Left renal pelvis (tissue), 4 donors: ENCODE measurements at places on chromosomes 16 and 17. TPM values are rescaled to one million over a fixed set of nuclear protein-coding genes. Genes with fewer than 3 reads are reported as not detected.

The PPP1R27 gene
- polyA plus RNA-seq = 0.26 TPM

DNA sequence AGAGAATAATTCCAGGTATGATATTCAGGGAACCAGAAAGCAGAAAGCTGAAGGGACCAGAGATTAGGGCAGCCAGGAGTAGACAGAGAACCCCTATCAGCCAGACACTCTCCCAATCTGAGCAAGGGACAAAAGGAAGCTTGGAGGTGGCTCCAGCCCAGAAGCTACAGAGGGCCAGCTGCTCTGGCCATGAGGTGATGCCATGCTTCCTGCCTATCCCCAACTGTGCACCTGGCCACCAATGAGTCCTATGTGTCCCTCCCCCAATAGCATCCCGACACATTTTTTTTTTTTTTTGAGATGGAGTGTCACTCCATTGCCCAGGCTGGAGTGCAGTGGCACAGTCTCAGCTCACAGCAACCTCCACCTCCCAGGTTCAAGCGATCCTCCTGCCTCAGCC, 30.0 kb downstream of the NSMCE1 start:
- DNase-seq = no peak

The SALL1 gene
- polyA plus RNA-seq = 122 TPM

- no peak for DNase-seq
Observed at GRCh38 chr16:23745263-23745662, 9.6 kb upstream of the CHP2 start.

DNA sequence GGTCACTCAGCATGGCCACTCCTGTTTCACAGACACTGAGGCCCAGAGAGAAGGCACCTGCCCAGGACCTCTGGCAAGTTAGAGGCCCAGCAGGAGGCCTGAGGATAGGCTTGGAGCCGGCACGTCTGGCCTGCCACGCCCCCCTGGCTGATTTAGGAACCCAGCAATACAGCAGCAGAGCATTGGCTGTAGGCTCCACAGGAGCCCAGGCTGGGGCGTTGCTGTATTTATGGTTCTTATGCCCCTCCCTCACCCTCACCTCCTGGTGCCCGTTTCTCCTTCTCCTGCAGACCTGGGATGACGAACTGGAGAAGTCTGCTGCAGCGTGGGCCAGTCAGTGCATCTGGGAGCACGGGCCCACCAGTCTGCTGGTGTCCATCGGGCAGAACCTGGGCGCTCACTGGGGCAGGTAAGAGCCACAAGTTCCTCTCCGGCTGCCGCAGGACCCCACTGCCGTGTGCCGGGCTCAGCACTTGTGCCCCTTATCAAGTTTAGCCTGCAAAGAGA, 25.8 kb downstream of the CRISPLD2 start:
- no peak for DNase-seq

DNA sequence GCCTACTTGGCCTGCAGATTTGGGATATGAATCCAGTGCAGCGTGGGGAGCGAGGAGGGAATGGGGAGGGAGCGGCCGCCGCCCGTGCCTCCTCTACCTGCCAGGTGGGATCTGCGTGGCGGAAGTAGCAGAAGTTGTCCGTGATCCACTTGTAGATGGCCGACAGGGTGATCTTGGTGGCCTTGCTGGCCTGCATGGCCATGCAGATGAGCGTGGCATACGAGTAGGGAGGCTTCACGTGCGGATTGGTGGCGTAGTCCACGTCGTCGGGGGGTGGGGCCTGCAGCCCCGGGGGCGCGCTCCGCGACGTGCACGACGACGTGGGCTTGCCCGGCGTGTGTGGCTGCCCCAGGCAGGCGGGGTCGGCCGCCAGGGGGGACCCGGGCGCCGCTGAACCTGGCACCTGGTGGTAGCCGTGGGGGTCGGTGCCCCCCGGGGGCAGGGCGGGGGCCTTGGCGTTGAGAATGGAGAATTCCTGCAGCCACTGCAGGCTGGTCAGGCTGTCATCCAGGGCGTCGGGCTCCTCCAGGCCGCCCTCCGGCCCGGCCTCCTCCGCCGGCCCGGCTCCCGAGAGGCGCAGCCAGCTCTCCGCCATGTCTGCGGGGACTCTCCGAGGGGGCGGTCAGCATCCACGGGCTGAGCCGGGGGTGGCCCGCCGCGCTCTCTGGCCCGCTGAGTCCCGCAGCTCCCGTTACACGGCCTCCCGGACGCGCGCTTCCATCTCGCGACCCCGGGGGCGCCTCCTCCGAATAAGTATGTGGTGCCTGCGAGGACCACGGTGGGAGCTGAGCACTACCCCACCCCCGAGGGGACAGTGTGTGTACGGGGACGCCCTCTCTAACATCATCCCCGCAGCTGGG, 1.0 kb downstream of the FOXJ1 start:
- no peak for DNase-seq

DNA sequence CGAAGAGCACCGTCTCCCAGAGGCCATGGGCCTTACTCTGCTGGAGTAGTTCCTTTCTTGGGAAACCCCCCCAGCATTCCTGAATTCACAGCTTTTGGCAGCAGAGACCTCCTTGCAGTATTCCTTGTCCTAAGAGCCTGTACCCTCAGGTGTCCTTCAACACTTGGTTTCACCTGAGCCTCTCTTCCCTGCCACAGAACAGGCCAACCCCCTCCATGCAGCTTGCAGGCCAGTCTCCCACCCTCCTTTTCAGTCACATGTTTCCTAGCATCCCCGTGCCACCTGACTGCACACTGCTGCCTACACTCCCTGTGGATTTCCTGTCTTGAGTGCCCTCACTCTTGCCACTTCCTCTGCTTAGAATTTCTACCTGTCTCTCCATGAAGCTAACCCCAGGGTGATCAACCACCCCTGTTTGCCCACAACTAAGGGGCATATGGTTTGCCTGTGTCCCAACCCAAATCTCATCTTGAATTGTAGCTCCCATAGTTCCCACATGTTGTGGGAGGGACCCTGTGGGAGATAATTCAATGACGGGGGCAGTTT, 65.5 kb downstream of the DYNLRB2 start:
- DNase-seq = no peak

The CDRT4 gene
- 5.3 TPM for polyA plus RNA-seq

DNA sequence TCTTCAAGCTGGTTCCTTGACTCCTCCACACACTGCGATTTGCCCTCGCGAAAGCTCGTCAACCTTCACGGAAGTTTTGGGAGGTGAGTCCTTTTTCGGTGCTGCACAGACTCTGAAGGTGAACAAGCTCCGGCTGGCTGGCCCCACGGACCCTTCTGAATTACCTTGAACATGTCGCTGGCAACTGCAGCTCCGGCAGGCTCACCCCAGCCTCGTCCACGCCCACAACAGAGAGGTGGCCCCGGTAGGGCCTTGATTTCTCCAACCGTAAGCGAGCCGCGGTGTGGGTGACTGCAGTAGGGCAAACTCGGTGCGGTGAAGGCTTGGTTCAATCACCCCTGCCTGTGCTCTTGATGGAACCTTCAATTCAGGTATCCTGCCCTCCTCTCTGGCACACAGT, 1020.7 kb upstream of the GOT2 start:
- no peak for DNase-seq

The CPHXL2 gene
- 0.19 TPM for polyA plus RNA-seq

GRCh38 chr17:75288770-75289114, 491 bp downstream of the SLC25A19 start:
- DNase-seq = no peak

- DNase-seq = no peak
Observed at GRCh38 chr17:43114151-43114552, 11.0 kb downstream of the BRCA1 start.

- no peak for DNase-seq
Observed at GRCh38 chr16:77617553-77617952, 104.8 kb upstream of the NUDT7 start.

GRCh38 chr17:61073131-61073530, 326.5 kb upstream of the TBX2 start:
- DNase-seq = no peak

- no peak for DNase-seq
Observed at GRCh38 chr16:54030451-54030850, 256.1 kb downstream of the IRX3 start.

The SLFN13 gene
- 25.1 TPM for polyA plus RNA-seq

The PLA2G10 gene
- 0.24 TPM for polyA plus RNA-seq

- DNase-seq = no peak
Observed at GRCh38 chr17:21231533-21231932, 17.6 kb upstream of the TMEM11 start.

The PPL gene
- 29.2 TPM for polyA plus RNA-seq

The SLC16A3 gene
- polyA plus RNA-seq = 11.3 TPM

GRCh38 chr17:32161029-32161428, 18.7 kb downstream of the RHOT1 start:
- DNase-seq = no peak

DNA sequence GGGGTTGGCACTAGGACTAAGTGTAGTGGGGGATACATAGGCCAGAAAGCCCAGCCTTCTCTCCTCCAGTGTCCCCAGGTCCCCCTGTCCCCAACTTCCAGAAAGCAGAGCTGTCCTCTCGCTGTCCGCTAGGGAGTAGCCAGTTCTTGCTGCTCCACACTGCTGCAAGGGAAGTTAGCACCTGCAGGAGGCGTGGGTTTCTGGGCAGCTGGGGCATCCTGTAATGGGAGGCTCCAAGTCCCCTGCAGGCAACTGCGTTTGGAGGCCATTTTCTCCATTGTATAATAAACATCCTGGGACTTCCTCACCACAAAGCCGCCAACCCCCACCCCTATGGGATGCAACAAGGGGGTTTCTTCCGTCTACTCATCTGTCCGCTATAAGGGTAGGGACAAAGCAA, 1.7 kb downstream of the RPRML start:
- no peak for DNase-seq

- DNase-seq = no peak
Observed at GRCh38 chr17:65936013-65936412, 255.9 kb downstream of the CEP112 start.

GRCh38 chr16:85614338-85615013, 1.4 kb downstream of the GSE1 start:
- no peak for DNase-seq

The FBXO39 gene
- 0.08 TPM for polyA plus RNA-seq

DNA sequence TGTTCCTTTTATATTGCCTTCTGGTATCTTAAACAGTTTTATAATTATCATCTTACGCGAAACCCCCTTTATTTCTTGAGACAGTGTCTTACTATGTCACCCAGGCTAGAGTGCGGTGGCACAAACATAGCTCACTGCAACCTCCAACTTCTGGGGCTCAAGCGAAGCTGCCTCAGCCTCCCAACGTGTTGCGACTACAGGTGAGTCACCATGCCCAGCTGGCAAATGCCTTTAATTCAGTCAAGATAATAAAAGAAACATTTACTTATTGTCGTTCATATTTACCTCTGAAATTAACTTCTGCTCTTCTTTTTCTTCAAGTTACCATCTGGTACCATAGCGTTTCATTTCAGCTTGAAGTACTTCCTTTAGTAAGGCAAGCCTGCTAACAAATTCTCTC, 43.9 kb downstream of the FBXL20 start:
- DNase-seq = no peak

The PTX4 gene
- not detected for polyA plus RNA-seq

DNA sequence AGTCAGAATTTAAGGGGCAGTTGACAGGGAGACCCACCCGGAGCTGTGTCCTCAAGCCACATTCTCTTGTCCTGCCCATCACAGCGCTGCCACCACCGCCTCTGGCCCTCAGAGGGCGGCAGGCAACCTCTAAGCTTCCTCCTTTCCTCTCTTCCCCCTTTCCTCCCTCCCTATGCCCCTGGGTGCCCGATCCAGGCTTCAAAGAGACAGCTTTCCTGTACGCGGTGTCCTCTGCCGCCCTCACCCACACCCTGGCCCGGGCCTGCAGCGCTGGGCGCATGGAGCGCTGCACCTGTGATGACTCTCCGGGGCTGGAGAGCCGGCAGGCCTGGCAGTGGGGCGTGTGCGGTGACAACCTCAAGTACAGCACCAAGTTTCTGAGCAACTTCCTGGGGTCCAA, 23.5 kb downstream of the WNT9B start:
- DNase-seq = no peak

DNA sequence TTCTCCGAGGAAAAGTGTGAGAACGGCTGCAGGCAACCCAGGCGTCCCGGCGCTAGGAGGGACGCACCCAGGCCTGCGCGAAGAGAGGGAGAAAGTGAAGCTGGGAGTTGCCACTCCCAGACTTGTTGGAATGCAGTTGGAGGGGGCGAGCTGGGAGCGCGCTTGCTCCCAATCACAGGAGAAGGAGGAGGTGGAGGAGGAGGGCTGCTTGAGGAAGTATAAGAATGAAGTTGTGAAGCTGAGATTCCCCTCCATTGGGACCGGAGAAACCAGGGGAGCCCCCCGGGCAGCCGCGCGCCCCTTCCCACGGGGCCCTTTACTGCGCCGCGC, at the start of gene ERBB2:
TSS of gene ERBB2 (plus strand) at position 247 of the 330 bp plus-strand sequence. CDS start 175 bp downstream, outside the sequence.
- DNase-seq = no peak

DNA sequence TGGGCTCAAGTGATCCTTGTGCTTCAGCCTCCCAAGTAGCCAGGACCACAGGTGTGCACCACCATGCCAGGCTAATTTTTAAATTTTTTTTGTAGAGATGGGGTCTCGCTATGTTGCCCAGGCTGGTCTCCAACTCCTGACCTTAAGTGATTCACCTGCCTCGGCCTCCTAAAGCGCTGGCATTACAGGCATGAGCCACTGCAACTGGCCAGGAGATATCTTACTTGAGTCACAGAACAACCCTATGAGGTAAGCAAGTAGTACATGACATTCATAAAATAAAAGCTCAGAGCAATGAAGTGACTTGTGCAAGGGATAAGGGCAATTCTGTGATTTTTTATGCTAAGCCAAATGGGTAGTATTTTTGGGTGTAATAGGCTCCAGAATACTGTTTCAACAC, 57.3 kb downstream of the CDC27 start:
- no peak for DNase-seq

DNA sequence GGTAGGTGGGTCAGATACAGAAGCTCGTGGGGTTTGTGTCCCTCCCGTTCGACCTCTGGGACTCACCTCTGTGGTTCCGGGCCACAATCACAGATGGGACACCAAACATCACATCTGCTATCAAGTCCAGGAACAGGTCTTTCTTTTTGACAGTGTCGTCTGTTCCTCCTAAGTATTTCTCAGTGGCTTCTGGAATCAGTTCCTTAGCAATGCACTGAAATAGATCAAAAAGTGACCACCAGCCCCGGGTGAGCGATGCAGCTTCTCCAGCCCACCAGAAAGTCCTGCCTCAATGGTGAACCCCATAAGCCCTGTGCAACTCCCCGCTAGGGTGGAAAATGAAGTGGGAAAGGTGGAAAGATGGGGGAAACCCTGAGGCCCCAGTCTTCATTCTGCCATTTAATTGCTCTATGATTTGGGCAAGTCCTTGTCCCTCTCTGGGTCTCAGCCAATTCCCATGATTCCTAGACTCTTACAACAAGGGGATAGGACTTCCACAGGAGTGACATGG, 22.4 kb downstream of the CES1 start:
- DNase-seq = no peak
